Astrocyte (in vitro differentiated cells and primary cell): ENCODE measurements at places on chromosomes 7 and 10.
A peak's percentile ranks its signal among the peaks of the same experiment; 100 is the strongest.

- DNase-seq: peak; percentile 73
These were observed 180.3 kb upstream of the MYO3A start for GRCh38 chr10:25753776-25754175.

DNA sequence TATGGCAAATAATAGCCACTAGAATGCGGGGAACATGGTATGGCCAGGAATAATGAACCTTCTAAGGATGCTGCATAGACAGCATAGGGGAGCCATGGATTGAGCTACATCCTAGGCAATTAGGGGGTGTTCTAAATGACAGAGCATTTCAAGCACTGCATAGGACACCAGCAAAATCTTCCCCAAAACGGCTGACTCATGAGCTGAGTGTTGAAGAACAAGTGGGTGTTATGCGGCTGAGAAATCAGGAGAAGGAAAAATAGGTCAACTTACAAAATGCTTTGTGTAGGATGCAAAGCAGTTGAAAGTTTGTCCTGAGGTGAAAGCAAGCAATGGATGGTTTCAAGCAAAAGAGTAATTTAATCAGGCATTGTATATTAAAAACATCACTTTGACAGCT, 1023.5 kb upstream of the C7orf33 start:
- DNase-seq: peak; percentile 2

DNA sequence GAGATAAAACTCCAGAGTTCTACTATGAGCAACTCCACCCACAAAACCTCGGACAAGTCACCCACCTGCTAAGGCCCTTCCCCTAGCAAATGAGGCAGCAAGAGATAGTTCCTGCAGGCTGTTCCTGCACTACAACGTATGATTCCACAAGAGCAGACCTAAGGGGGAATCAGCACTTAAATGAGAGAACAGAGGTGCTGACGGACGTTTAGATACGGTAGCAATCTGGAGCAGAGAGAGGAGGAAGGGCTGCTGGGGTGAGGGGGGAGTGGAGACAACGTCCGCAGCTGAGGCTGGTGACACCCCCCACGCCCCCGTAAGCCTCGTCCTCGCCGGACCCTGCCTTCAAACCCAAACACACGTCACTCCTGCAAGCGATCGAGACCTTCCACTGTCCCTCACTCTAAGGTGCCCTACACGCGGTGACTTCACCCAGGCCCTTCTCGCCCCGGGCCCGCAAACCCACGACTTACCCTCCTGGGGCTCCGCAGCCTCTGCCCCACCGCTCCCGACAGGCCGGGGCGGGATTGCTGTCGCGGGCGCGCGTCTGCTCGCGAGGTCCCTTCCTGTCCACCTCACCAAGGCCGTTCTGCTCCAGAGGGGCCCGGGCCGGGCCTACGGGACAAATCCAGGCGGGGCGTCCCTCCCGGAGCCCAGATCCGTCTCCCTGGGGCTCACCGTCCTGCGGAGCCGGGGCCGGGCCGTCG, 635 bp downstream of the ZNF12 start:
- peak; percentile 18 for DNase-seq

DNA sequence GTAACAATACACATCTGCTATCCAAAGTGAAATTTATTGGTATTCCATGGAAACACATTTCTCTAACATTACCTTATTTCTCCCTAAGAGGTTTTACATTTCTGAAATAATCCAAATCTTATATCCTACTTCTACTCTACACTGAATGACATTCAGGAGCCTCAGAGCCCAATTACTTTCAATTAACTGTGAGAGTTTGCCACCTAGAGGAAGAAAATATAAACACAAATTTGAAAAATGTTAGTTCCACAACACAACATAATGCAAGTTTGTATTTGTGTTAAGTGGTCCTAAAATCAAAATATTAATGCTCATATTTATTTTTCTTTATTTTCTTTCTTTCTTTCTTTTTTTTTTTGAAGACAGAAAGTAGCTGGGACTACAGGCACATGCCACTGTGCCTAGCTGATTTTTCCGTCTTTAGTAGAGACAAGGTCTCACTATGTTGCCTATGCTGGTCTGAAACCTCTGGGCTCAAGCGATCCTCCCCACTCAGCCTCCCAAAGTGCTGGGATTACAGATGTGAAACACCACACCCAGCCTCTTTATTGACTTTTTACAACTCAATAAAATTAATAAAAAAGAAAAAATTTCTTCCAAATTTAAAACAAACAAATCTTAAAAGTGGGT, 46.0 kb downstream of the ATAD1 start:
- no peak for DNase-seq

DNA sequence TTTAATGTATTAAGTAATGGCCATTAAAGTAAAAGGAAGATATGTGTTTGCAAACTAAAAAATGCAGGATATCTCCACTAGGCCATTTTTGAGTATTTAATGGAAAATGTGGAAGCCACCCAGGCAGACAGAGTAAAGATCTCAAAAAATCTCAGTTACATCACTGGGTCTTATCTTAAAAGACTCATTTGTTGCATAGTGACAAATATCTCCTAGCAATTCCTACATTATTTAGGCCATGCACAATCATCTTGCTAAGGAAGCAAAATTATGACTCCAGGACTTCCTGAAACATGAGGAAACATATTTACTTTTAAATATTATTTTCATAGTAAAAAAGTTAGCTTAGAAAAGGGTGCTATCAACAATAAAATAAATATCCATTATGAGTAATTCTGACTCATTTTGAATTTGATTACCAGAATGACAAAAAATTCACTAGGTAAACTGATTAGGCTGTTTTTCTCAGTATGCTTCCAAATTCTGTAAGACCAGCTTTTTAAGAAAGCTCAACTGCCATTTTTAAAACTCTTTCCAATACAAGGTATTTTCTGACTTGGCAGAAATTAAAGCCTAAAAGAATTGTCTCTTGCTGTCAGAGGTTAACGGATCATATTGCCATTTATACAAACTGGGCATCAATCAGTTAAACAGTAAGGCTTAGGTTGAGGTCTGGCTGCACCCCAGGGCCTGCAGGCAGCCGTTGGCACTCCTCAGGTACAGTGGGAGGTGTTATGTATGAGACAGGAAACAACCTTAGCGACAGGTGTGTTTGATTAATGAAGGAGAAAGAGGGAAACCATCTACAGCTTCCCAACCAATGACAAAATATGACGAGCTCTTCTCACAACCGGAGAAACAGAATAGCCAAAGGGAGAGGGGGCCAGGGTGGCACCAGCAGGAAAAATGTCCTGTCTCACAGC, 31.8 kb downstream of the PCLO start:
- peak; percentile 16 for DNase-seq

DNA sequence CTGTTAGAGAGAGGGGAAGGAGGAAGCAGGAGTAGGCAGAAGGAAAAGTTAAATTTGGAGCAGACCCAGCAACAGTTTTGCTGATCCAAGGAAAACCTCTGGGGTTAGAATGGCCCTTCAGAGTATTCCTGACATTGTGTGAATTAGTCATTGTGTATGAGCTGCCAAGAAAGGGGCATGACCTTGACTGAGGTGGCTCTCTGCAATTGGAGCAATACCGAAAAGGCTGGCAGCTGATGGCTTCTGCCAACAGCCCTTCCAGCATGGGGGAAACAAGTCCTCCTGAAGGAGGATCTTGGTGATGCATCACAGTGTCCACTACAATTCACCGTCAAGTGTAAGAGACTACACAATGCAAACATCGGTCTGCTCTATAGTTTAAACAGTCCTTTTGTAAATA, 20.6 kb upstream of the WASL start:
- peak; percentile 55 for DNase-seq

- no peak for DNase-seq
These were observed 3.3 kb upstream of the COPS6 start for GRCh38 chr7:100085515-100085914.

DNA sequence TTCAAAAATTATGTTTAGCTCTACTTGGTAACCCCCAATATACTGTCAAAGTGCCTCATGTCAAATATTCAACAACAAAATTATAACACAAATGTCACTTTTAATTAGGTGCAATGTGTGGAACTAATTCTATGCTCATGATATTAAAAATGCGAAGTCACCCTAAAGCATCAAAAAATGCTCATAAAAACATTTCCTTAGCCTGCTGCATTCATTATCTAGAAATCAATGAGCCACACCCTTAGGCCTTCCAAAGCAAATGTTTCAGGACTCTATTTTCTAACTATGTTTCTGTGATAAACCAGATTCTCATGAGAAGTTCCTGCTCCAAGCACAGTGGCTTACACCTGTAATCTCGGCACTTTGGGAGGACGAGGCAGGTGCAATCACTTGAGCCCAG, 75.0 kb upstream of the ANK3 start:
- DNase-seq: no peak

GRCh38 chr7:102050864-102051460, 233.5 kb downstream of the CUX1 start:
- no peak for DNase-seq

DNA sequence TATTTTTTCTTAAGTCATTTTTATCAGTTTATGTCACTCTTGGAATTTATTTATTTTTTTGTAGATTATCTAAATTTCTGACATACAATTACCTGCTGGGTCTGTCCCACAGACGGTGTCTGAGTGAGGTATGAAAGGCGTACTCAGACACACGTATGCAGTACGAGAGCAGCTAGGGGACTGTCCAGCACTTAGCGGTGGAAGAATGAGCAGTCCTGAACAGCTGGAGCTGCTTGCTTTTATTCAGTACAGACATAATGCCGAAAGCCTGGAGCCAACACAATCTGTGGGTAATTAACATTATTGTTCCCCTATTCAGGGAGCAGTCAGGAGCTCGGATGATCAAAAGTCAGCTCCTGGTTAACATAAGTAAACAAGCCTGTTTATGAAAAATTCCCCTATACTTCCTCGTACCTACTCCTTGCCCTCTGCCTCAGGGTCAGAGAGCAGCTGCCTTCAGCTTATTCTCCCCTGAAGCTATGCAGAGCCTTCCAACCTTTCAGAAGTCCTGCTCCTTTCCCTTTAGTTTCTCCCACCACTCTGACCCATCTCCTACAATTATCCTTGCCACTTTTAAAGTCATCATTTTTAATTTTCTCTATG, 488.0 kb upstream of the POM121L12 start:
- DNase-seq: no peak

DNA sequence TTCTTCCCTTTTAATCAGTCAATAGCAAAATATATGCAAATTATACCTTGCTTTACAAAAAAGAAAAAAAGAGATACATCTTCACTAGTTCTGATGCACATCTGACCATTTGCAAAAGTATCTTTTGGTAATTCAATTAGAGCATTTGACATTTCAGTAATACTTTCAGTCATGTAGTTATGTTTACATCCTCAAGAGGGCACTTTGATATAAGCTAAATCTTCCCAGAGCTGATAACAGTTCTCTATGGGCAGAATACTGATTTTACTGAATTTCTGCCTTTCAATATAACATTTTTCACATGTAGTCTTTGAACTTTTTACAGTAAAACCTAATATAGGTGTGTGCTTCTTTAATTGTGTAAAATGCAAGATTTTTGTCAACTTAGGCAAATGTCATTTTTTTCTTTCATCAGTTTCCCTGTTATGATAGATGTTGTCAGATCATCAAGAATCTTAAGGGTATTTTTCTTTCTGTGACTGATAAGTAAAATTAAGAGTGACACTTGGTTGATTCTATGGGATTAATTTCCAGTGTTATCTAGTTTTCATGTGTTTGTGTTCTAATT, 703.5 kb upstream of the SEMA3D start:
- DNase-seq: peak; percentile 9

DNA sequence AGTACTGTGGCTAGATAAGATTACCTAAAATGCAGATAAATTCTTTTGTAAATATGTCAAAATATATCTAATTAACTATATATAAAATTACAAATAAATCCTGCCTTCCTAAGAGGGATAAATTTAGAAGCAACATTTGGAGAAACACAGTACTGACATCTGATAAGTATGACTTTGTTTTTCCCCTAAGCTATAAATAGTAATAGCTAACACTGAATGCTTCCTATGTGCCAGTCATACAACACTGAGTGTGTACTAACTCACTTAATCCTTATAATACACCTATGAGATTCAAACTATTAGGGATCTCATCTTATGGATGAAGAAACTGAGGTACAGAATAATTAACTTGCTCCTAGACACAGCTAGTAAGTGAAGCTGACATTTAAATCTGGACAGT, 733.4 kb downstream of the MAGI2 start:
- DNase-seq: no peak

DNA sequence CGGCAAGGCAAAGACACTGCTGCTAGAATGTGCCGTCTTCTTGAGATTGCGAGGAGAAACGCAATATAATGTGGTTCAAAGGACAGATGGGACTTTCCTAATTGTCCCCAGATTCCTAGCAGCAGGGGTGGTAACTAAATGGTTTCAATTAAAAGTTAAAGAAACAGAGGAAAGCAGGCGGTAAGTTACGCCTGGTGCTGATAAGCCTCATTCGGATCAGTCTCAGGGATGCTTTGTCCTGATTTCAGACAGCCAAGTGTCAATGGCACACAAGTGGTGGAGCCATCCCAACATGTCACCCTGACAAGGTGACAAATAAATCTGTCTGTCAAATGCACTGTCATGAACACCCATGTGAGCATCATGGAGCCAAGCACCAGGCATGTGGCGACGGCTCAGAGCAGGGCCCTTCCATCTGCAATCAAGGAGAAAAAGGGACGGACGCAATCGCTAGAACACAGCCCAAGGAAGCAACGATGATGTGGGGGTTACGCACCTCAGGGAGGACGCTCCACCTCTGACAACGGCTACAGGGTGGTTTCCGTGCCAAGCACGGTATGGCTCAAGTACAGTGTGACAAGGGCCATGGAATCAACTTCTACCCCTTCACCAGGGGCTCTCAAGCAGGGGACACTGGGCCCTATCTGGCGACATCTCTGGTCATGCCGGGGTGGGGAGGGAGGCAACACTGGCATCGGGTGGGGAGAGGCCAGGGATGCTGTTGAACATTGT, 66.2 kb downstream of the CTBP2 start:
- no peak for DNase-seq

DNA sequence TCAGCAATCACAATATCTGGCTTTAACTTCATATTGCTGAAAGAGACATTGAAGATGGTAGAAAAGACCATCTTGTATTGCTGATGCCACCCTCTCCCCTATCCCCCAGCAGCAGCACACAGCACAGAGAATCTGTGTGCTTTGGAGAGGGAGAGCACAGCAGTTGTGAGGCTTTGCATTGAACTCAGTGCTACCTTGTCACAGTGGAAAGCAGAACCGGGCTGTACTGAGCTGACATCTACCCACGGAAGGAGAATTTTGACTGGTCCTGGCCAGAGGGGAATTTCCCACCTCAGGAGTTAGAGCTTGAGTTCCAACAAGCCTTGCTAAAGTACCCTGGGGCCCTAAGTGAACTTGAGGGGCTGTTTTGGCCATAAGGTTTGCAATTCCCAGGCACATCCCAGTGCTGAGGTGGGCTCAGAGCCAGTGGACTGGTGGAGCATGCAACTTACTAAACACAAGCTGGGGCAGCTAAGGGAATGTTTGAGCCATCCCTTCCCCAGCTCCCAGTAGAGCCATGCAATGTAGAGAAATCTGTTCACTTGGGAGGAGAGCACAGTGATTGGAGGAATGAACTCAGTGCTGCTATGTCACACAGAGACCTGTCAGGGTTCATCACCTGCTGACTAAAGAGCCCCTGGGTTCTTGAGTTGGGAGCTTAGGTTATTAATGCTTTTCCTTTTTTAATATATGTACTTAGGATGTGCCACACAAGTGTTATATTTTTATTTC, 62.1 kb downstream of the OR13A1 start:
- DNase-seq: no peak

GRCh38 chr10:4013651-4014121, 228.7 kb upstream of the KLF6 start:
- DNase-seq: no peak
